ENCODE measurements at places on chromosomes 12 and 14.

- no peak for DNase-seq
Observed at GRCh38 chr12:62977418-62977817, 42.5 kb upstream of the PPM1H start.

GRCh38 chr14:55482936-55483605, 42.7 kb upstream of the TBPL2 start:
- DNase-seq, result no peak

- no peak for DNase-seq
Observed at GRCh38 chr12:76444408-76444984, 96.3 kb upstream of the BBS10 start.

- DNase-seq, result no peak
Observed at GRCh38 chr12:92771001-92771400, 68.2 kb downstream of the PLEKHG7 start.

DNA sequence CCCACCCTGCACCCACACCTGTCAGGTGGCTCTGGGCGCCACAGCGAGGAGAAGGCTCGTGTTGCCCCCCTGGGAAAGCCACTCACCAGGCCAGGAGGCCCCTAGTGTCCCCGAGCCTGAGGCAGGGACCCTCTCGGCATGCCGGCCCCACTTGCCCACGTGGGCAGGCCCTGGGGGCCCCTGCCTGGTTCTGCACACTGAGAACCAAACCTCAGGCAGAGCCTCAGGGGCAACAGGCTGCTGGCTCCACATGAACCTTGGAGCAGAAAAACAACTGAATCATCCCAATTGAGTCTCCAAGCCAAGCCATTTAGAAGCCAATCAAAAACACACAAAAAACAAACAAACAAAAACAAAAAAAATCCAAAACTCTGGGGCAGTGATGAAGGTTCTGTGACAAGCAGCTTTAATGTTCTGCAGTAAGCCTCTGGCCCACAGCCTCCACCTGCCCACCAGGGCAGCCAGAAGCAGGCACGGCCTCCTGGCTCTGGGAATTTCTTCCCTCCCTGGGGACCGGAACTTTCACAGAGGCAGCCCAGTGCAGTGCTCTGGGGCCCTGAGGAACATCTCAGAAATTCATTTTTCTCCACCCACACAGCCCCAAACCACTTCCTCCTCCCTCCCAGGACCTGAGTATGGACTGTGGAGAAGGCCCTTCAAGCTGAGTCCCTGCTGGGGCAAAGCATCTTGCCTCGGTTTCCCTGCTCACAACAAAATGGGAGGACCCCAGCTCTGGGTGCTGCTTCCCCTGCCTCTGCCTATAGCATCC, 90.2 kb downstream of the CHGA start:
- no peak for DNase-seq

DNA sequence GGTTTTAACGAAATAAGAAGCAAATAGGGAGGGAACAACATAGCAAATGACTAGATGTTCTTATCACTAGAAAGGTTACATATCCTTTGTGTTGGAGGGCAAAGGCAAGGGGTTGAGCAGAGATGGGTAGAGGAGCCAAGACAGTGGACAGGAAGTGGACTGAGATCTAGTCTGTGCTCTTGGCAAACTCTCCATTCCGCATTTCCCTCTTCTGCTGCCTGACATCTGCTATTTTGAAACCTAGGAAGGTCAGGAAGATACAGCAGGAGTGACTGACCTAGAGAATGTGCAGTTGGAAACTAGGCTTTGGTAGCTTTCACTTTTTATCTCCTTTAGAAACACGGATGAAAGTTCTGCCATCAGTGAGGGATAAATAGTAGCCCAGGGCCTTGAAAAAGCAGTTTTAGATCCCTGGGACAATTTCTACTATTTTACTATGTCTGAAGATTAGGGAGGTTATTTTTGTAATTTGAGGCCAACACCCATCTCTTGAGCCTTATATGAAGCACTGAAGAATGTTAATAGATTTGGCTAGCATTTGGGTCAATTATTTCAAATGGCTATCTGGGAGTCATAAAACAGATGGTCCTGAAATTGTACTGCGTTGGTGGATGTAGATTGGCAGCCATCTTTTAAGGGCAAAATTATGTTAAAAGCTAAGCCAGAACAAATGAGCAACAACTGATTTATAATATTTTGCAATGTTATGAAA, 410.3 kb downstream of the PCNX1 start:
- no peak for DNase-seq

- DNase-seq, result no peak
Observed at GRCh38 chr12:92844151-92844763, 84.8 kb downstream of the EEA1 start.

- no peak for DNase-seq
Observed at GRCh38 chr12:122435186-122435585, 12.7 kb upstream of the CLIP1 start.

DNA sequence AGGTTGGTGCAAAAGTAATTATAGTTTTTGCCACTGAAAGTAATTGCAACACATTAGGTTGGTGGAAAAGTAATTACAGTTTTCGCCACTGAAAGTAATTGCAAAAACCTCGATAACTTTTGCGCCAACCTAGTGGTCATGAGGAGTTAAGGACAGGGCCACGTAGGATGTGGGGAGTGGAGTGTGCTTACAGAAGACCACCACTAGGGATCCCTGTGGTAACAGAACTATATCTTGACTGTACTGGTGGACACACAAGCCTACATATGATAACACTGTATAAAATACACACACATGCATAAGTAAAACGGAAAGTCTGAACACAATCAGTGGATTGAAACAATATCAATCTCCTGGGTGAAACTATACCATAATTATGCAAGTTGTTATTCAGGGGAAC, 187.4 kb upstream of the ABCD2 start:
- DNase-seq, result no peak

- no peak for DNase-seq
Observed at GRCh38 chr12:124399622-124400021, 104.7 kb downstream of the RFLNA start.

DNA sequence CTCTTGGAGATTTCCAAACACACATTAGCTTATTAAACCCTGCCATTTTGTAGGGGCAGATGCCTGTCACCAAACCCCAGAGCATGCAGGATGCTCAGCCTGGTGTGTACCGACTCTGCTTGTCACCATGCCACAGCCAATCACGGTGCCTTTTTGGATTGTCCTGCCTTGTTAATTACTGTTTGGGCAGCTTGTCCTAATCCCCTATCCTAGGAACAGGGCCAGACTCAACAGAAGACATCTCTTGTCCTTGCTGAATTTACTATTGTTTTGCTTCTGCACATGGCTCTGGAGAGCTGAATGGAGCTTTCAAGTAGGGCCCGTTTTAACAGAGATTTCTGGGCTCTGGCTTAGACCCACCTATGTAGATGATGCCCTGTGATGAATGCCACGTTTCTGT, 388.5 kb downstream of the AACS start:
- DNase-seq, result no peak

DNA sequence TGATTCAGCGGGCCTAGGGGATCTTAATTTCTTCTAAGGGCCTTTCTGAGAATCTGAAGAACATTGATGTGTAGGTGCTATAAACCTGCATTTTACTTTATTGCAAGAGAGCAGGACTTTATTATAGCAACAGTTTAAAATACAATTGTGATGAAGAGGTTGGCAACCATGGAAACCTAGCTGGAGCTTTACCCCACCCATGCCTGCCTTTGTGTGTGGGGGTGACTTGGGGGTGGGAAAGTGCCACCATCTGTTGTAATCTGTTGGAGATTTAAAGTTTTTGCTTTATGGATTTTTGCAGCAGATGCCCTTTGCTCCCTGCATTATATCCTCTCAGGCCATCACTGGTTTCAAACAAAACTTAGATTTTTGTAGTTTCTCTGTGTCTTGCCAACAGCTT, 64.6 kb downstream of the ATG14 start:
- DNase-seq, result no peak

- DNase-seq, result no peak
Observed at GRCh38 chr14:68159701-68160633, 340.4 kb downstream of the RAD51B start.

- DNase-seq, result no peak
Observed at GRCh38 chr14:81454572-81455218, 54.6 kb upstream of the STON2 start.

DNA sequence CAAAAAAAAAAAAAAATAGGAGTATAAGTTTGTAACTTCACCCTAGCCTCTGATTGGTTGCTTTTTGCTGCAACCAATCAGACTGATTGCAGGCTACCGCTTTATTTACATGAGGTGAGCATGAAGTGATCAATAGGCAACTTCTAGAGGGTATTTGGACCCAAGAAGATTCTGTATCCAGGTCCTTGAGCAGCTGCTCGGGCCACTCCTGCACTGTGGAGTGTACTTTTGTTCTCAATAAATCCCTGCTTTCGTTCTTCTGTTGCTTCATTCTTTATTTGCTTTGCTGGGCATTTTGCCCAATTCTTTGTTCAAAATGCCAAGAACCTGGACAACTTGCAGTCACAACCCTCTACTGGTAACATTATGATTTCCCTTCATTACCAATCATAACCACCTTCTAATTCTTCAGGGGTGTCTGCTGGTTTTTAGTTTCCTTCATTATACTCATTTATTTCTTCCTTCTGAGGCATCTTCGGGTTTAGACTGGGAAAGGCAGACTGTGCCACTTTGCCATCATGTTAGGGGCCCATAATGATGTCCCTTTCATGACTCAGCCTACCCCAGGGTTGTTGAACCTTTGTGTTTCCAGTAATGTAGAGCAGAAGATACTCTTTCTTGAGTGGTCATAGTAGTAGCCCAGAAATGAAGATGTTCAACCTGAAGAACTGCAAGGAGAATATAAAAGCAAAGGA, 43.4 kb upstream of the LIMA1 start:
- no peak for DNase-seq

DNA sequence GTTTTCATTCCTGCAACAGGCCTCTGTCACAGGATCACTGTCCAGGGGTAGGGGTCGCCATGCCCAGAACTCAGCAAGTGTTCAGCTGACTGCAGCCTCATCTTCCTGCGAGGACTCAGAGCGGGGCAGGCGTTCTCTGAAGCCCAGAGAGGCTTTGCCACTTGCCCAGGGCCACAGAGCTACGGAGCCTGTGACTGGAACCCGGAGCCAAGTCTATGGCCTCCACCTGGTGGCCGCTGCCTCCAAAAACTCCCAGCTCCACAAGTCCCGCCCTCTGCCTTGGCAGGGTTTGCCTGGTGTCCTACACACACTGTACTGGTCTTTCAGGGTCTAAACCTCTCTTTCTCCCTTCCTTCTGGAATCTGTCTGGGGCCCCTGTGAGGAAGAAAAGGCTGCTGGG, 8.7 kb upstream of the PPP1R13B start:
- DNase-seq, result no peak

- no peak for DNase-seq
Observed at GRCh38 chr12:41468756-41469155, 280.6 kb downstream of the PDZRN4 start.

- no peak for DNase-seq
Observed at GRCh38 chr14:63654346-63654745, 12.7 kb upstream of the WDR89 start.

DNA sequence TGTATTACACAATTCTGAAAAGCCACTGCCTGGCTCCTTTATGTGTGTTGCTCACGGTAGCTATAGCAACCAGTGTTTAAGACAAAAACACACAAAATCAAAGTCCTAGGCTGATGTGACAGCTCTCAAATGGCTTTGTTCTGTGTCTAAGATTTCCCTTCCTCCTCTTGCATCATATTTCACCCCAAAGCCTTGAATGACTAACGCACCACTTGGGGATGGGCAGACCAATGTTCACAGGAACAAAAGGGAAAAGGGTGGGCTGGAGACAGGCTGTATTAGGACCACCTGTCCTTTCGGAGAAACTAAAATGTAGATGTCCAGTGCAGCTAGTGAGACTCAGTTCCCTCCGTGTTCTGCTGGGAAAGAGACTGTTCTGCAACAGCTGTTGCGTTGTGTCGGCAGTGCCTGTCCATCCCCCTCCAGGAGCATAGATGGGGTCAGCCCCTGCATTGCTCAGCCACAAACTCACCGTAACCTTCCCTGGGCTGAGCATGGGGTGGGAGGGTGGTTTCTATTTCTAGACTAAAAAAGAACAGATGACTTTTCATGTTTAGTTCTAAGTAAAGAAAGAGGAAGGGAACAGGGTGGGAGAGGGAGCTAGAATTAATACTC, 26.8 kb upstream of the DAAM1 start:
- no peak for DNase-seq

- DNase-seq, result no peak
Observed at GRCh38 chr14:36652542-36653201, 9.0 kb upstream of the PAX9 start.

GRCh38 chr14:31986405-31986804, 90.7 kb upstream of the ARHGAP5 start:
- no peak for DNase-seq

DNA sequence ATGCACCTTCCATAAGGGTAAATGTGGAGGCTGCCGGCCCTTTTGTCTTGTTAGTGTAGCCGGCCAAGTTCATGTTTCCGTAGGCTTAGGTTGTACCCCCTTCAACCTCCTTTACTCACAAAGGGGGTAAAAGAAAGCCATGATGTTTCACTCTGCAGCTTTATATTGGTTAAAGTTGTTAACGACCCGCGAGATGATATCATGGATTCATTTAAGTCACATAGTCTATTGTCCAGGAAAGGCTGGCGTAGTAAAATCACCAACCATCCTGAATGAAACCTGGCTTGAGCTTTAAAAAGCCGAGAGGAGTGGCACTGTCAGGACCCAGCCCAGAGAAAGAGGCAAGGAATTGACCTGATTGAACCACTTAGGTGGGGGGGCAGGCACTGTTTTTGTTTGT, 1.3 kb downstream of the UNG start:
- no peak for DNase-seq

- no peak for DNase-seq
Observed at GRCh38 chr14:84090837-84091236, 1439.1 kb upstream of the FLRT2 start.

DNA sequence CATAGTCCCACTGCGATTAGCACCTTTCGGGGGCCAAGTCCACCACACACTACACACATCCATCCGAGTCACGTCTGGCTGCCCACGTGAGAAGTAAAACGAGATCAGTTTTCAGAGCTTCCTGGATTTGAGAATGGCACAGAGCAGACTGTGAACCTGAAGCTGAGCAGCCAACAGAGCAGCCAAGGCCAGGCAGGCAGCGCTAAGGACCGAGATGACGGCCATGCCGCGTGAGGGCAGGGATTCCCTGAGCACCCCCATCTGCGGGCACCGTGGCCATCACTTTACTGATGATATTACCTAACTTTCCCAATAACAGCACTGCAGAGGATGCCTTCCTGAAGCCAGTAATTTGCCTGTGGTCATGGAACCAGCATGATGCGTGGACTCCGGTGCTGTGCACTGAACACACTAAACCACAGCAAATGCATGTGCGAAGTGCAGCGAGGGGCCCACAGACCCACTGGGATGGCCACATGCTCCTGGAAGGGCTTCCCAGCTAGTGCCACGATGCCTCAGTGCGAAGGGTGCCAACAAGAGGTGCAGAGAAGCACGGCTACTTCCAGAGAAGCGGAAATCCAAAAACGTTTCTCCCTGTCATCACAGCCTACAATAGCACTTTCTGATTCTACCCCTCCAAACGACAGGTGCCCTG, 56.0 kb downstream of the RNF34 start:
- no peak for DNase-seq

GRCh38 chr12:117835156-117835555, 133.6 kb downstream of the KSR2 start:
- DNase-seq, result no peak

GRCh38 chr14:99125113-99125512, 146.9 kb downstream of the BCL11B start:
- no peak for DNase-seq

- DNase-seq, result peak; percentile 85
Observed at GRCh38 chr14:103624860-103625259, 4.2 kb upstream of the KLC1 start.
